ENCODE measurements at places on chromosomes 13 and 19. TPM values are rescaled to one million over a fixed set of nuclear protein-coding genes. Genes with fewer than 3 reads are reported as not detected.

ZNF99 gene
- not detected for total RNA-seq

ZBTB32 gene
- total RNA-seq = not detected

FFAR1 gene
- not detected for total RNA-seq

ZFP14 gene
- total RNA-seq = 2.2 TPM

APOC1 gene
- total RNA-seq = not detected

ZNF726 gene
- 2.0 TPM for total RNA-seq

HMG20B gene
- 59.4 TPM for total RNA-seq

DNA sequence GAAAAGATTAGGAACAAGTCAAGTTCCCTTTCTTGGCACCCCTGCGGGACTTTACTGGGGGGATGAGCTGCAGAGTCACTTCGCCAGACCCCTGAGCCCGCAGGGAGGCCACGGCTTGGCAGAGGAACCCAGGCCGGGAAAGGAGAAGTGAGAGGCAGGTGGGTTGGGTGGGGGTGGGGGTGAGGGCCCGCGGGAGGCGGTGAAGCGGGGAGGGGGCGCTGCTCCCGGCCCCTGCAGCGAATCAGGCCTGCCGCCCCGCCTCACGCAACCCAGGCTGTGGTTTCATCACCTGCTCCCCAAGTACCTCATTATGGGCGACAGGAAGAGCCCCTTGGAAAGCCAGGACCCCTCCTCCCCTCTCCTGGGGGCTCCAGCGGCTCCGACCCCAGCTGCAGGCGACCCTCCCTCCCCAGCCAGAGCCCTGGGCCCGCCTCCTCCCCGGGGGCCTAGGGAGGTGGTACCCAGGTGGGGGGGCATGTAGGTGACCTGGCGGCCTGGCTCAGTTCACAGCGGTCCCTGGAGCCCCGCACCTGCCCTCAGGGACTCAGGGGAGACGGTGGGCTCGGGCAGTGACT lies 9.5 kb downstream of the MEF2B start:
- H3K4me3 ChIP-seq = no peak overlapping the region

DNA sequence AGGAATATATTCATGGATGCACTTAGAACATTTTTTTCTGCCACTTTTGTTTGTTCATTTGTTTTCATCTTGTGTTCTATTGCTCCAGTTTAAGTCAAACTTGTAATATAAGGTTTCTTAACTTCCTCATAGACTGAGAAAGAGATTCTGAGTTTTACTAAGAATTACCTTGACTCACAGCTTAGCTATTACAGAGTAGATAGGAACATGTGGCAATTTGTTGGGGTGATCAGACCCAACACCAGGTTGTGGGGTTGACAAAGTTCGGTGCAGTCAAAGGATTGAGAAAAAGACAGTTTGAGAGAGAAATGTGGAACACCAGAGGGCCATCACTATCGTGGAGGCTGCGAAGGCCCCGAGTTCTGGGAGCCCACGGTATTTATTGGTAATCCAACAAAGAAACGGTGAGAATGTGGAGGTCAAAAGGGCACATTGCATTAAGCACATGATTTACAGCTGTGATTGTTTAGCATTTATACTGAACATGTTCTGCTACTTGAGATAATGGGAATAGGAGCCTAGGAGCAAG lies 2526.0 kb downstream of the PCDH9 start:
- H3K4me1 ChIP-seq = no peaks in the 10 kb centered on the region
- no peaks in the 10 kb centered on the region for H3K36me3 ChIP-seq
- H3K27ac ChIP-seq = no peak overlapping the region
- H3K4me3 ChIP-seq = no peak overlapping the region
- DNase-seq = no peak
- no peaks in the 10 kb centered on the region for H3K27me3 ChIP-seq

DNA sequence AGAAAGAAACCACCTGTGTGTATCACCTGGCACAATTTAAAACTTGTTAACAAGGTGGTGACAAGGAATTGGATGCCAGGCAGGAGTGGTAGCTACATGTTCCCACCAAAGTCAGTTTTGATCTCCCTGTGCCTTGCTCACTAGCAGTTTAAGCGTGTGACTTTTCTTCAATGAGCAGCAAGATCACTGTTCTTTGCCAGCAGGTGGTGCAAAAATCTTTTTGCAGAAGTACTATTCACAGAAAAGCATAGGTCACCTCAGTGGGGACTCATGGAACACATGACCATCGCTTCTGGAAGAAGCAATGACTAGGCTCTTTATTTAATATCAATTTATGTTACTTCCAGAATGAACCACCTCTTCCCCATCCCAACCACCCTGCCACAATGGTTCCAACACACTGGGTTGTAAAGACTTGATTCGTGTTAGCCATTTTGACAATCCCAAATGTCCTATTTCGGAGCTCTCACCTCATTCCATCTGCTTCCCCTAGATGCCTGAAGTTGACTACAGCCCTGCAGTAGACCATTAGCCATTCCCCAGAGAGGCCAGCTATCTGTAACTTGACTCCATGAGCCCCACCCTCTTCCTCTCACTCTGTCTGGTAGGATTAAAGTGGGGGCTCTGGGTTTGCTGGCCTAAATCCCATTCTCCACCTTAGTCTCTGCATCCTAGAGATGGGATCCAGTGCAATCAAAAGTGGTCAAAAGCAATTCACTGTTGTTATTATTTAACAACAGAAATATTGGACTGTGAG lies 59.1 kb upstream of the TNFRSF19 start:
- peaks cover 14% of the 10 kb centered on the region for H3K4me1 ChIP-seq
- H3K27me3 ChIP-seq = no peaks in the 10 kb centered on the region
- H3K27ac ChIP-seq = peak overlapping the region; percentile 10
- no peak overlapping the region for H3K4me3 ChIP-seq
- peak; percentile 75 for DNase-seq

GRCh38 chr19:40278361-40279035 lies 6.6 kb downstream of the AKT2 start:
- no peaks in the 10 kb centered on the region for H3K27me3 ChIP-seq
- no peaks in the 10 kb centered on the region for H3K36me3 ChIP-seq
- H3K4me1 ChIP-seq = peaks cover 29% of the 10 kb centered on the region
- H3K27ac ChIP-seq = no peak overlapping the region

DNA sequence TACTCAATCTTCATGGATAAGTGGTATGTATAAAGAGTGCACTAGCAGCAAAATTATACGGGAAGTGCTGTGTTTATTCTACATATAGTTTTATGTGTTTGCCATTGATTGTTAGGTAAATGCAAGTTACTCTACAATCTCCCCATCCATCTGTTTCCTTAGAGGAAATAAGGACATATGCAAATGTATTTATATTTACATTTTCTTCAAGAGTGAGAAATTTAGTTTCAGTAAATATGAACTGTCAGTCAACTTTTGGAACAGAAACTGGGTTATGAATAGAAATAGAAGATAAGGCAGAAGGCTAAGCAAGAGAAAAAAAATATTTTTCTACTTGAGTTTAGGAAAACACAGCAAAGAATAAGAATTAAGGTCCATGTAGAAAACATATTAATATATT lies 176.1 kb upstream of the KLHL1 start:
- H3K27me3 ChIP-seq = no peaks in the 10 kb centered on the region
- no peak overlapping the region for H3K27ac ChIP-seq
- no peaks in the 10 kb centered on the region for H3K4me1 ChIP-seq

DNA sequence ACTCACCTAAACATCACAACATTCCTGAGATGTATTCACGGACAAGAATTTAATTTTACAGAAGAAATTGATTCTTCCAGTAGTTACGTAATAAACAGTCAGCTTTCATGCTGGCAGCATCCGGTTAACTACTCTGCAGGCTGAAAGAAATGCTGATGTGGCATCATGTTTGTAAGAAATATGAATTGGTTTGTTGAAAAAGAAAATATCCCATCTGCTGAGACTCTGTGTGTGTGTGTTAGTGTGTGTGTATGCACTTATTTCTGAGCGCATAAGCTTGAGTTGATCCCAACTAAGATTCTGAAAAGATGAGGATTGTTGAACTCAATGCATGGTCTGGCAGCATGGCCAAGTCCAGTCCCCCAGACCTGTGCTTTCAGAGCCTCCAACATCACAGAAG lies 74.3 kb upstream of the FAM216B start:
- DNase-seq = peak; percentile 18
- H3K27ac ChIP-seq = no peak overlapping the region
- no peak overlapping the region for H3K4me3 ChIP-seq
- H3K4me1 ChIP-seq = peaks cover 4% of the 10 kb centered on the region

GRCh38 chr19:33227242-33227650 lies 1.6 kb upstream of the SLC7A10 start:
- no peak overlapping the region for H3K27ac ChIP-seq
- no peak overlapping the region for H3K4me3 ChIP-seq
- H3K36me3 ChIP-seq = no peaks in the 10 kb centered on the region
- H3K4me1 ChIP-seq = no peaks in the 10 kb centered on the region
